ENCODE measurements at places on chromosomes 11 and 22. TPM values are rescaled to one million over a fixed set of nuclear protein-coding genes. Genes with fewer than 3 reads are reported as not detected.
A peak's percentile ranks its signal among the peaks of the same experiment; 100 is the strongest.

DNA sequence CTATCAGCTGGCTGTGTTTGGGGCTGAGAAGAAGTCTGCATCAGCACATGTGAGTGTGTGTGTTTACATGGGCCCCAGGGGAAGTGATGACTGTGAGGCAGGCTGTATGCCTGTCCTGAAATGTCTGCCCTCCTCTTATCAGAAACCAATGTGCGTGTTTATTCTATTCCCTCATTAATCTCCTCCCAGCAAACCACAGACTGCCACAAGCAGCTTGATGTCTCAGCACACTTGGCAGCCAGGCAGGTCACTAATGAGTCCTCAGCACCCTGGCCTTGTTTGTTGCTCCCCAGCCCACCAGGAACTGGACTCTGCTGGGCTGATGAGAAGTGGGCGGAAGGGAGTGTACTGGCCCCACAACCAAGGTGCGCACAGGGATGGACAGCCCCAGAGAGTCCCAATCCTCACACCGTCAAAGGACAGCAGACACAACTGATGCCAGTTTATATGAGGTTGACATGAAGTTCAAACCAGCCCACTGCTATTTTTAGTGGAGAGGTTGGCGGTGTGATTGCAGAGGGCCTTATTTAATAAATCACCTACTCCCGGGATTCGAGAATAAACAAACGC is 225.8 kb downstream of the ETS1 start:
- DNase-seq = no peak

DNA sequence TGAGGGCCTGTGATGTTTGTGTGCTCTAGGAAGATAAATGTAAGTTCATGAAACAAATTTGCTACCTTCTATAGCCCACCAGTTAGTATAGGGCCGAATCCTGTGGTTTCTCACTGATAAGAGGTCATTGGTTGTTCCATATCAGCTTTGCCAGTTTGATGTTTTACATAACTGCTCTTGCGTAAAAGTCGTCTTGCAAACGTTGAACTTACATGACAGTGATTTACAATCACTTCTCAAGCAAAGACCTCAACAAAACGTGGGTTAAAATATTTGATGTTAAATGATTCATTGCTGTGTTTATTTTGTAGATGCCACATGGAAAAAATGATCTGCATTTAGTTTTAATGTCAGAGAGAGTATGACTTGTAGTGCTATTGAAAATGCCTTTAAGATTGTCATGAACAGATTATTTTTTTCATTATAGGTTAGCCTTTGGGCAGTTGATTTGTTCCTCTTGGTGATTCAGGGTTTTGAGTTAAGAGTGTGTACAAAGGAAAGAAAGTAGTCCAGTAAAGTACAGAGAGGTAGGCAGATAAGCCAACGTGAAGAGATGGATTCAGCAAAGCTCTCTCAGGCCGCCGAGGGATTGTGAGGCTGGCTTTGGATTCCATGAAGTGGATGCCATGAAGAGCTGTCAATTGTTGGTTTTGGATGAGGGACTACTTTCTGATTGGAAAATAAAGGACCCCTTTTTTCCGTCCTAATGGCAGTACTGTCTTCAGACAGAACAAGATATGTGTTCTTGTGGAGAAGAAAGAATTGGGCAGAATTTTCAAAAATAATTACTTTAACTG is 2.6 kb downstream of the EWSR1 start:
- DNase-seq = no peak

GRCh38 chr11:58905721-58906547 is 33.4 kb upstream of the GLYATL1 start:
- peak; percentile 87 for DNase-seq

DNA sequence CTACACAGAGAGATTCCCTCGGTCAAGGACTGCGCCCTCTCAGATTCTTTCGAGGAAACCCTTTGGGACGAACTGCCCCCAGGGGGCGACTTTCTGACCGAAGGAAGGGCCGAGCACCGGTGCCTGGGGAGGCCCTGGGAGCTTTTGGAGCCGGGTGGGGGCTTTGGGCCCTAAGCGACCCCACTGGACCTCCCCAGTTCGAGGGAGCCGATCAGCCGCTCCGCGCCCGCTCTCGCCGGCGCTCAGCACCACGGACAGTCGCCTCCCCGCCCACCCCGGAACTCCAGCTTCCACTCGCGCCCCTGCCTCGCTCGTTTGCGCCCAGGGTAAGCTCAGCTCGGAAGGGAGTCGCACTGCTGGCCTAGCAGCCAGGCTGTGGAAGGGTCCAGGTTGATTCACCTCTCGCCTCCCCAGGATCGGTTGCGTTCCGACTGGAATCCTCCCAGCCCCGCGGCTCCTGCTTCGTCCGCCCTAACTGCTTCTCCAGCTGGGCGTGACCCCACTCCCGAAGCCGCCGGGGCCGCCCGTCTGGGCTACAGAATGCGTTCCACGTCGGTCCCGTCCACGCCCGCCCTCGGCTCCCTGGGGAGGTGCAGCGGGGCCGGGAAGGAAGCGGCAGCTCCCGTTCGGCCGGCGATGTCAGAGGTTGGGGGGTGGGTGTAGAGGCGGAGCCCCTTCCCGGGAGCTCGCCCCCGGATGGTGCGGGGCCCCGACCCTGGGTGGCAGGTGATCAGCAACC is 428 bp downstream of the SCN3B start:
- DNase-seq = peak; percentile 86

The ISX gene
- not detected for total RNA-seq

DNA sequence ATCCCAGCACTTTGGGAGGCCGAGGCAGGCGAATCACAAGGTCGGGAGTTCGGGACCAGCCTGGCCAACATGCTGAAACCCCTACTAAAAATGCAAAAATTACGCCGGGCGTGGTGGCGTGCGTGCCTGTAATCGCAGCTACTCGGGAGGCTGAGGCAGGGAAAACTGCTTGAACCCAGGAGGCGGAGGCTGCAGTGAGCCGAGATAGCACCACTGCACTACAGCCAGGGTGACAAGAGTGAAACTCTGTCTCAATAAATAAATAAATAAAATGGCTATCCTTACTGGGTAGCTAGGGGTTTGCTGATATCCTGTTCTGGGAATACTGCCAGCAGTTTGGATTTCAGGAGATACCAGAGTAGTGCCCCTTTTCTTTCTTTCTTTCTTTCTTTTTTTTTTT is 2.4 kb upstream of the RBM14 start:
- DNase-seq = no peak

DNA sequence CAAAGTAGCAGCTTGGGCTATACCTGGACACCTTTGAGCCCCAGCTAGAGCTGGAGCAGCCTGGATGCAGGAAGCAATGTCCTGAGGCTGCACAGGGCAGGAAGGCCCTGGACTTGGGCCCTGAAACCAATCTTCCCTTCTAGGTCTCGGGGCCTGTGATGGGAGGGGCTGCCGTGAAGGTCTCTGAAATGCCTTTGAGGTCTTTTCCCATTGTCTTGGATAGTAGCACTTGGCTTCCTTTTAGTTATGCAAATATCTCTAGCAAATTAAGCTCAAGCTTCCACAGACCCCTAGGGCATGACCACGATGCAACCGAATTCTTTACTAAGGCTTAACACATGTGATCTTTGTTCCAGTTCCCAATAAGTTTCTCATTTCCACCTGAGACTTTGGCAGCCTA is 40.0 kb downstream of the LINC01488 start:
- no peak for DNase-seq

GRCh38 chr11:130576146-130576545 is 127.7 kb downstream of the ADAMTS15 start:
- DNase-seq = no peak

The CST6 gene
- 2,600 TPM for total RNA-seq

The FBLN1 gene
- total RNA-seq = 414 TPM

DNA sequence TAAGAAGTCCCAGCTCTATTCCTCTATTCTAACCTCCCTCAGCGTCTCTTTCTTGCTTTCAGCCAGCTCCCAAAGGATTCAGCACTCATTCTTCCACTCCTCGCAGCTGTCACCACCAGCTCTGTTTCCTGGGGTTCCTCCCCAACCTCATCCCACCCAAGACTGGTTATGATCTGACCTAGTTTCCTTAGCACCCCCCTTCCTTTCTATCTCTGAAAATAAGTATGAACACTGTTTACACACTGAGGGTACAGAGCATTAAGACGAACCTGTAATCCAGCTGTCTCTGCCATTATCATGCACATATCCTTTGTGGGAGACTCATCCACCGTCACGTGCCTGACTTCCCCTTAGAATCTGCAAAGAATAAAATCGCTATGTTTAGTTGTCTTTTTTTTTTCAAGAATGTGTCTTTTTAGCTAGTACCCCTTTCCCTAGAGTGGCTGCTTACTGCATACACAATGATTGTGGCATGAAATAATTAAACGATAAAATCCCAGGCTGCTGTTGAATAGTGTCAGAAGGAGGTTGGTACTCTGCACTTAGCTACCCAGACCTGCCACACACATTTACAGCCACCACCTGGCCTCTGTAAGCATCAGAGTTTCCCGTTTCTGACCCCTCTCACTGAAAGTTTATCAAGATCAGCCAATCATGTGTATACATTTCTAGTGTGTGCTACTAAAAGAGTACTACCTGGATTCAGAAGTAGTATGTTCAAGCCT is 26.9 kb upstream of the CSTF3 start:
- no peak for DNase-seq

GRCh38 chr22:36288571-36289405 is 35.9 kb downstream of the APOL1 start:
- DNase-seq = no peak

GRCh38 chr22:20946080-20946986 is 20.7 kb upstream of the AIFM3 start:
- DNase-seq = no peak

- DNase-seq = no peak
These were observed 72.9 kb upstream of the SEPTIN5 start for GRCh38 chr22:19641254-19641982.

- DNase-seq = no peak
These were observed 39.9 kb downstream of the SERGEF start for GRCh38 chr11:17972987-17973386.

The NCF4 gene
- total RNA-seq = 5.5 TPM

The FXYD2 gene
- total RNA-seq = 1.2 TPM

The FBXO7 gene
- total RNA-seq = 78.5 TPM

DNA sequence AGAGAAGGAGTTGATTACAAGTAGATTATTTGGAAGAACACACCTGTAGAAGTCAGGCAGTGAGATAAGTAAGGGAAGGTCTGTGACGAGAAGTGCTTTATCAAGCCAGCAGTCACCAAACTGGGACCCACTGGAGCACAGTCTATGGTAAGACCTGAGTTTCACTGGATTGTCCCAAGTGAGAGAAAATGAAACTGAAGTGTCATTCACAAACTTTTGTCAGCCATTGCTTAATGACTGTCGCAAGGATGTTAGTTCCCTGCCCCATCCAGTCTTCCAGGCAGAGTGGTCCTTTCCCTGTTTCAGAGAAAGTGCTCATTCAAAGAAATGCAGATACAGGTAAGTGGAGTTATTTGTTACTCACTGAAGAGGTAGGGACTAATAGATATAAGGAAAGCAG is 728.0 kb upstream of the TENM4 start:
- no peak for DNase-seq

The FAM180B gene
- not detected for total RNA-seq

The FAM83F gene
- 38.7 TPM for total RNA-seq

DNA sequence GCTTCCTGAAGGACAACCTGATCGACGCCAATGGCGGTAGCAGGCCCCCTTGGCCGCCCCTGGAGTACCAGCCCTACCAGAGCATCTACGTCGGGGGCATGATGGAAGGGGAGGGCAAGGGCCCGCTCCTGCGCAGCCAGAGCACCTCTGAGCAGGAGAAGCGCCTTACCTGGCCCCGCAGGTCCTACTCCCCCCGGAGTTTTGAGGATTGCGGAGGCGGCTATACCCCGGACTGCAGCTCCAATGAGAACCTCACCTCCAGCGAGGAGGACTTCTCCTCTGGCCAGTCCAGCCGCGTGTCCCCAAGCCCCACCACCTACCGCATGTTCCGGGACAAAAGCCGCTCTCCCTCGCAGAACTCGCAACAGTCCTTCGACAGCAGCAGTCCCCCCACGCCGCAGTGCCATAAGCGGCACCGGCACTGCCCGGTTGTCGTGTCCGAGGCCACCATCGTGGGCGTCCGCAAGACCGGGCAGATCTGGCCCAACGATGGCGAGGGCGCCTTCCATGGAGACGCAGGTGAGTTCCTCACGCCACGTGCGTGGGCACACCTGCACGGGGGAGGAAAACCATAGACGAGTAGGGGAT is 1.5 kb downstream of the BCR start:
- no peak for DNase-seq

The SCO2 gene
- 9.4 TPM for total RNA-seq

The LTBP3 gene
- 71.9 TPM for total RNA-seq

The YPEL1 gene
- total RNA-seq = 1.9 TPM

DNA sequence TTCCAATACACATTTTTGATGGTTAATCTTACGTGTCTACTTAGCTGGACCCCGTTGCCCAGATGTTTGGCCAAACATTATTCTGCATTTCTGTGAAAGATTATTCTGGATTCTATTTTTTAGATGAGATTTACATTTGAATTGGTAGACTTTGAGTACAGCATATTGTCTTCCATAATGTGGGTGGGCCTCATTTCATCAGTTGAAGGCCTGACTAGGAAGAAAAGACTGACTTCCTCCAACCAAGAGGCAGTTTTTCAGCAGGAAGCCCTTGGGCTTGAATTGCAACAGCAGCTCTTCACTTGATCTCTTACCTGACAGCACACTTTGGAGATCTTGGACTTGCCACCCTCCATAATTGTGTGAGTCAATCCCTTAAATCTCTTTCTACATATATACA is 58.7 kb downstream of the FDX1 start:
- DNase-seq = no peak

The RIN1 gene
- 56.9 TPM for total RNA-seq

The BRD1 gene
- total RNA-seq = 76.2 TPM

DNA sequence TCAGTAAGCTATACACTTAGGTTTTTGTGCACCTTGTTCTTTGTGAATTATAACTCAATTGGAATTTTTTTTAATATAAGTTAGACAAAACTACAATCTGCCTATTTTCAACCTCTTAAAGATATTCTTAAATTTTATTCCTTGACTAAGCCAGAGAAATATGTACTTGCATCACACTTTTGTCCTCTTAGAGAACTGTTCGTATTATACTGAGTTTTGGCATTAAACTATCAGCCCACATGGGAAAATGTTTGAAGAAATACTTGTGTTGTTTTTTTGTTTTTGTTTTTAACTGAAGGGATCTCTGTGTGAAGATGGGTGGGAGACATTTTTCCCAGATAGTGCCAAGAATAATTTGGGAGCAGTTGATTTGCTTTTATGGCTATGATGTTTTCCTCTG is 25.3 kb downstream of the CEP295 start:
- DNase-seq = no peak

- DNase-seq = no peak
These were observed 8.8 kb downstream of the TOLLIP start for GRCh38 chr11:1300569-1301187.

- DNase-seq = no peak
These were observed 5.2 kb downstream of the DGAT2 start for GRCh38 chr11:75773595-75774353.

The KIAA1671 gene
- 60.0 TPM for total RNA-seq

The TEX12 gene
- total RNA-seq = not detected

All from lower leg skin (tissue), 4 donors.